ENCODE measurements at places on chromosomes 16 and 17. TPM values are rescaled to one million over a fixed set of nuclear protein-coding genes. Genes with fewer than 3 reads are reported as not detected.

DNA sequence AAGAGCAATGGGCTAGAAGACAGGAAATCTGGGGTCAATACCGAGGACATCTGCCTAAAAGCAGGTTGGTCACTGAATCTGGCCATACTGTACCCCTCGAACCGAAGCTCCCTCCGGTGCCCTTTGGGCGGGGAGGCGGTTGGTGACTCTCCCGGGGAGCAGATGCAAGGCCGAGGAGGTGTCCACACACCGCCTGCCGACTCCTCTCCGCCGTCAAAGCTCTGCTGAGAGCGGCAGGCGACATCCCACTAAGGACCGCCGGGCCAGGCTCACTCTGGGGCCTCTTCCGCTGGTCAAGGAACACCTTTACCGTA is 458 bp downstream of the ZNF200 start:
- DNase-seq = no peak

KRTAP3-1 gene
- total RNA-seq = 1.3 TPM

DBNDD1 gene
- total RNA-seq = 11.5 TPM

EFCAB13 gene
- total RNA-seq = 4.8 TPM

GRCh38 chr17:42017866-42018200 is 594 bp upstream of the DNAJC7 start:
- DNase-seq = no peak

HEATR9 gene
- total RNA-seq = not detected

GRCh38 chr17:75350706-75351105 is 54.8 kb downstream of the GRB2 start:
- DNase-seq = no peak

GRCh38 chr17:41965694-41966462 is 717 bp upstream of the CNP start:
- DNase-seq = no peak

Measured in mesothelial cell of epicardium (in vitro differentiated cells).